ENCODE measurements at places on chromosomes 12 and 14.

- no peak for DNase-seq
Measured at GRCh38 chr14:71487941-71488340, 444.3 kb upstream of the RGS6 start.

GRCh38 chr14:24247422-24247821 is 5.0 kb upstream of the TINF2 start:
- DNase-seq: no peak

- no peak for DNase-seq
Measured at GRCh38 chr14:72793156-72793939, 100.6 kb downstream of the DPF3 start.

DNA sequence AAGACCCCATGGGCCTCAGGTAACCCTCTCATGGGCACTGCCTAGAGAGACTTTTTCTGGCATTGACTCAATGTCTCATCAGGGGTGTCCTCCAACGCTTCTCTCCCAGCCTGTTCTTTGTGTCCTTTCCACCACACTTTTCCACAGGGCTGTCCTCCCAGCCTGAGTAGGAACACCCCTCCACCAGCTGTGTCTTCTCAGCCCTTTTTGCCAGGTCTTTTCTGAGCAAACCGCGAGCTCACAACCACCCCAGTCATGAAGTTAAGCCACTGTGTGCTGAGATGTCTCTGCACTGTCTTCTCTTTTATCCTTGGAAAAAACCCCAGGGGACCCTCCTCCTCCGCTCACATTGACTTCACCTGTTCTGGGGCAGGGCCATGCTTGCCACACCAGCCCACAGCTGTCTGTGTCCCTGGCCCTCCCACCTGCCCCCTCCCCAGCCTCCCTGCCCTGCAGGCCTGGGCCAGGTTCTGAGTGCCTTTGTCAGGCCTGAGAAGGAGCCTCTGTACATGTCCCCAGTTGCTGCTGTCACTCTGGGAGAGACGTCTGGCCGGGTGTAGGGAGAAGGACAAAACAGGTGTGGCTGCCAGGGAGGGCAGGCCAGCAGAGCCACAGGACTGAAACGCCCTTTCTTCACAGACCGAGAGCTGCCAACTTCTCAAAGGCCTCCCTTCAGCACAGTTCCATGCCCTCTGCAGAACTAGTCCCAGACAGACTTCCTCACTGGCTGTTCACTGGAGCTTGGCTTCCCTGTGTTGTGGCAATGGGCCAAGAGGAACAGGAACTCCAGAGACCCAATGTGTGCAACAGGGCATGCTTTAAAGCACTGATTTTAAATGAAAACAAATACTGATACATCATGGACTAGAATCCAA is 50.5 kb upstream of the PNMA1 start:
- no peak for DNase-seq

GRCh38 chr12:53590652-53591051 is 35.5 kb downstream of the ATF7 start:
- no peak for DNase-seq

DNA sequence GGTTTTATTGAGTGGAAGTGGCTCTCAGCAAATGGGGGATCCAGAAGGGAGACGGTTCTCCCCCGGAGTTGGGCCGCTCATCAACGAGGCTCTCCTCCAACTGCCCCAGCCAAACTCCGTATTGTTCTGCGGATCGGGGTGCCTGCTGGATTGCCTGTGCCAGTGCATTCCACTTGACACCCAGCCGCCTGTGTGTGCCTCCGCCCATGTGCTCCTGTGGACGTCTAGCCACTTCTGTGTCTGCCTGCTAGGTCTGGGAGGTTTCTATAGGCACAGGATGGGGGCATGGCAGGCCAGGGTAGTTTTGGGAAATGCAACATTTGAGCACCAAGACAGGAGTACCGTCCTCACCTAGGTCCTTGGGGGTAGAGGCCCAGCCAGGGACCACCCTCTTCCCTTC is 225.7 kb upstream of the AMIGO2 start:
- DNase-seq: no peak
